ENCODE measurements at places on chromosomes 5 and 9. TPM values are rescaled to one million over a fixed set of nuclear protein-coding genes. Genes with fewer than 3 reads are reported as not detected.

DNA sequence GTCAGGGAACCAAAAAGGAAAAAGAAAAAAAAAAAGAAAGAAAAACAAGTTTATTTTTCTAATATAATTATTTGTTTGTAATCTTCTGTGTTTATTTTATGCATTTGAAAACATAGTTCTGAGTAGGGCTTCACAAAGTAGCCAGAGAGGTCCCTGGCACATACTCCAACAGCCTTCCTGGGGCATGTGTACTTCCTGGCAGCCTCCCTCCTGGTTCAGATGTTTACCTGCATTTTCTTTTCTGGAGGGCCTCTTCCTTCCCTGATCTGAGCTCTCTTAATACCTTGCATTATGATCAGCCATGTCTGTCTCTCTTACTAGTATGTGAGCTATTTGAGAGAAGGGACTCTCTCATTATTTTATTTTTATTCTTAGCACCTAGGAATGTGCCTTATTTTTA, 361.8 kb downstream of the KDM4C start:
- DNase-seq = no peak

The PPP3R2 gene
- polyA plus RNA-seq = not detected

The ARID3C gene
- polyA plus RNA-seq = not detected

- no peak for DNase-seq
These were observed 78.7 kb upstream of the CDH6 start for GRCh38 chr5:31114817-31115216.

DNA sequence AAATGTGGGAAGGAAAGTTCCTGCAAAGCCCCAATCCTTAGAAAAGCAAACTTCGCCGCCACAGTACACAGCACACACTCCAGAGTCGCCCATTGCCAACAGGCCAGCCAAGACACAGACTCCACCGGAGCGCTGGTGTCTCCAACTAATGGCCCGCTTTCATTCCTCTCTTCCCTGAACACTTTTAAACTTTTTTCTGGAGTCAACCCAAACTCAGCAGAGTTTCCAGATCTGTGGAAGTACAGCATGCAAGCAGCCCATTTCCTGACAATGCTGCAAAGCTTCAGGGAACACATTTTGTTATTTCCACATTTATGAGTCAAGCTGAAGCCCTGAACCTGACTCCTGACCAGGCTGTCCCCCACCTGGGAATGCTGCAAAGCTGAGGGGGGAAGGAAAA, 351.9 kb downstream of the NFIB start:
- DNase-seq = no peak

The CEL gene
- 0.49 TPM for polyA plus RNA-seq

DNA sequence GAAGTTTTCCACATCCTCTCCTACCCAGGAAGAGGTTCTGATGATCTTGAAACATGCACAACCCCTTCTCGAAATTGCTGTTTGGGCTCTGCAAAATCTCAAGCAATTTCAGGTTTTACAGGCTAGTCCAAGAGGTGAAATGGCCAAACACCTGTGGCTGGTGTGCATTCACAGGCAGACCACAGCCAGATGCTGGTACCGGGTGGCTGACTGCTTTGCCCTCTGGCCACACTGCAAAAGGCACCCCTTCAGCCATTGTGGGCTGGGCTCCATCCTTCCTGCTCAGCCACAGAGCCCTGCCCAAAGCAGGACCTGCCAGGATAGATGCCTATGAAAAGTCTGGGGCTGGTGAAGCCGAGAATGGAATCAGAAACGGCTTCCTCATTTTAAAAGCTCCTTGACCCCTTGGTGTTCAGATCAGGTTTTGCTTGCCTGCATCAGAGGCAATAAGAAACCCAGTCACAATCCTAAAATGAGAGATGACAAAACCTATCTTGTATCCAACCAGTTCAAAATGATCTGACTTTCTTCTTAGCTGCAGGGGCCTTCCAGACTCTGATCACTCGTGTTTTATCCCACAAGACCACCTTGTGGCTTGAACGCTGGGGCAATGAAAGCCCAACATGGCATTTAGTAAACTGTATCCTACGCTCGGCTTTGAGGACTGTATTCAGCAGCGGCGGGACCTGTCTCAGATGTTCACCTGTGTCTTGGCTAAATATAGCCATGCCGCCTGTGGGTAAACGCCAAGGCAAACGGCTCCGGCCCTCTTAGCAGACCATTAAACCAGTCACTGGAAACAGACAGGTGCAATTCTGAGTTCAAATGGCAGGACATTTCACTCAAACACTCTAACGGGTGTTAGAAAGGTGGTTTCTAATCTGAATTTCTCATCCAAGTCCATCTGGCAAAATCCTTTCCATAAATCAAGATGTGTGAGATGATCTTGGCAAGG, 49.6 kb downstream of the EPB41L4B start:
- DNase-seq = no peak

- DNase-seq = no peak
These were observed 42.3 kb downstream of the TENT4A start for GRCh38 chr5:6755519-6755918.
